ENCODE measurements at places on chromosomes 6 and 20. TPM values are rescaled to one million over a fixed set of nuclear protein-coding genes. Genes with fewer than 3 reads are reported as not detected.

Gene GPR6
- not detected for total RNA-seq

Gene CDSN
- 0.05 TPM for total RNA-seq

Gene TAB2
- total RNA-seq = 30.8 TPM

Gene POU5F1
- total RNA-seq = 0.80 TPM

Gene BCAS1
- 0.38 TPM for total RNA-seq

Gene RPRD1B
- 17.6 TPM for total RNA-seq

Gene TAAR1
- 0.05 TPM for total RNA-seq

Gene SAMD10
- 3.4 TPM for total RNA-seq

Gene ELOVL4
- total RNA-seq = 41.6 TPM

Gene CALHM5
- total RNA-seq = 0.33 TPM

Gene KCNK5
- 3.9 TPM for total RNA-seq

Gene RIPOR3
- 12.2 TPM for total RNA-seq

Gene VARS2
- total RNA-seq = 30.3 TPM

Gene LIME1
- total RNA-seq = 80.5 TPM

Gene OSTM1
- 20.9 TPM for total RNA-seq

Gene EFCAB8
- total RNA-seq = 0.33 TPM

Gene MEP1A
- total RNA-seq = 0.14 TPM

Gene ECT2L
- 0.09 TPM for total RNA-seq

Gene RGS17
- 2.4 TPM for total RNA-seq

Gene HLA-DQB2
- 17.5 TPM for total RNA-seq

Gene PACSIN1
- 1.7 TPM for total RNA-seq

Gene APOM
- total RNA-seq = 6.1 TPM

Gene NKX2-2
- total RNA-seq = 0.05 TPM

Gene PBX2
- 28.1 TPM for total RNA-seq

Gene EMILIN3
- 1.5 TPM for total RNA-seq

Gene HRH3
- not detected for total RNA-seq

Gene PSMB8
- 162 TPM for total RNA-seq

Gene SSTR4
- not detected for total RNA-seq

Gene TAAR2
- total RNA-seq = not detected

Gene SLC22A3
- total RNA-seq = 0.28 TPM

Gene DEFB124
- total RNA-seq = not detected

Gene MACROD2
- 1.6 TPM for total RNA-seq

Gene SESN1
- 19.1 TPM for total RNA-seq

Gene COL21A1
- total RNA-seq = 5.7 TPM

Gene EPB41L1
- total RNA-seq = 3.1 TPM

Gene GINS1
- 15.7 TPM for total RNA-seq

Gene GMDS
- 19.9 TPM for total RNA-seq

Gene TNFRSF6B
- 13.5 TPM for total RNA-seq

Gene AVP
- total RNA-seq = 0.33 TPM

Gene DLL1
- 1.6 TPM for total RNA-seq

Gene CNBD2
- total RNA-seq = 8.3 TPM

Gene SLC22A2
- total RNA-seq = not detected

Gene HLA-A
- total RNA-seq = 741 TPM

Gene SCUBE3
- 0.09 TPM for total RNA-seq

Gene GPLD1
- total RNA-seq = 7.7 TPM

Gene PRELID3B
- 61.9 TPM for total RNA-seq

Gene SLC17A3
- total RNA-seq = 0.14 TPM

Data from thymus (tissue), 14 donors.